Fibroblast of skin of back (primary cell): ENCODE measurements at places on chromosomes 1 and 21.

GRCh38 chr1:117069220-117069844, 9.2 kb downstream of the TTF2 start:
- no peak for DNase-seq

- DNase-seq, result no peak
Measured at GRCh38 chr1:2493691-2494322, 17.7 kb downstream of the PLCH2 start.

- peak; percentile 65 for DNase-seq
Measured at GRCh38 chr1:113141650-113142473, 68.9 kb downstream of the LRIG2 start.

DNA sequence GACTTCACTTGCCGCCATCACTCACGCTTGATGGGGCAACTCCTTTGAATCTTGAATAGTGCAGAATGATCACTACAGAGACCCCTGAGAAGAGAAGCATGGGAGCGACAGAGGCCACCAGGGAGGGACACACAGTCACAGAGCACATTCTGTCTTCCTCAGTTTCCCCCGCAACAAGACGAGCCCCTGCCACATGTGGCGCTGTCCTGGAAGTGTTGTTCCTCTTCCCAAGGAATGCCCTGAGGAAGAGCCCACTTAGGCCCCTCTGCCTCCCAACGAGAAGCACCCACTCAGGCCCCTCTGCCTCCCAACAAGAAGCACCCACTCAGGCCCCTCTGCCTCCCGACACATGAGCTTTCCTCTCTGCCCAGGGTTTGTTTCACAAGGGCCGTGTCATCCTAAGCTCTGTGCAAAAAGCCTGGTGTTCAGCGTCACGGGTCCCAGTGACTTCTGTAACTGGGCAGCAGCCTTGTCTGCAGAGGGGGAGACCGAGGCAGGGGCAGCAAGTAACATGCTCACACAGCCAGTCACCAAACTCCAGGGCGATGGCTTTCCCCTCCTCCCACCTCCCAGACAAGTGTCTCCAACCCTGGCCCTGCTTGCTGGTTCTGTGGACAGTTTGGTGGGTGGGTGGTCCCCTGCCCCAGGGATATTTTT, 19.8 kb downstream of the SLC37A1 start:
- DNase-seq, result no peak

- peak; percentile 43 for DNase-seq
Measured at GRCh38 chr1:155174324-155175280, 953 bp downstream of the TRIM46 start.

GRCh38 chr1:206738370-206739366, 31.9 kb upstream of the IL19 start:
- DNase-seq, result no peak

GRCh38 chr1:206855859-206856258, 9.6 kb upstream of the IL20 start:
- no peak for DNase-seq

- DNase-seq, result no peak
Measured at GRCh38 chr1:3730543-3731247, 21.6 kb upstream of the CCDC27 start.

- DNase-seq, result no peak
Measured at GRCh38 chr1:22343456-22344328, 108.0 kb upstream of the ZBTB40 start.

GRCh38 chr1:50637460-50637859, 214.2 kb upstream of the DMRTA2 start:
- no peak for DNase-seq

- no peak for DNase-seq
Measured at GRCh38 chr1:82114887-82115286, 314.2 kb downstream of the ADGRL2 start.
